ENCODE measurements at places on chromosomes 5 and 9.

GRCh38 chr5:179954434-179954833 is 46.7 kb upstream of the TBC1D9B start:
- no peak for DNase-seq

GRCh38 chr9:71302776-71303175 is 181.4 kb upstream of the TRPM3 start:
- DNase-seq: no peak

DNA sequence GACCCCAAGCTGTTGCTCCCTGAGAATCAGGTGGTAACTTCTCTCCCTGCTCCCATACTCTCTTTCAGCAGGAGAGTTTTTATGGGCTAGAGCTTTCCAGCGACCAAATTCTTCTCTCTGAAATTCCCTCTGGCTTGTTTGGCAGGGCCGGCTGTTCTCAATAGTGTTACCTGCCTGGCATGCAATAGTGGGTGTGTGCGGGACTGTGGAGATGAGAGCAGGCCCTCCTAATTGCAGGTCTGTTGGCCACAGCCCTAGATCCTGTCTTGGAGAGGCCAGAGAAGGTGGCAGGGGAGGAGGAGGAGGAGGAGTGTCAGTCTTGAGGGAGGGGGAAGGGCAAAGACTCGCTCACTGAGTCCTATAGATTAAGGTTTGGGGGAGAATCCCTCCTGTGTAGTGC is 29.5 kb downstream of the AQP7 start:
- no peak for DNase-seq

DNA sequence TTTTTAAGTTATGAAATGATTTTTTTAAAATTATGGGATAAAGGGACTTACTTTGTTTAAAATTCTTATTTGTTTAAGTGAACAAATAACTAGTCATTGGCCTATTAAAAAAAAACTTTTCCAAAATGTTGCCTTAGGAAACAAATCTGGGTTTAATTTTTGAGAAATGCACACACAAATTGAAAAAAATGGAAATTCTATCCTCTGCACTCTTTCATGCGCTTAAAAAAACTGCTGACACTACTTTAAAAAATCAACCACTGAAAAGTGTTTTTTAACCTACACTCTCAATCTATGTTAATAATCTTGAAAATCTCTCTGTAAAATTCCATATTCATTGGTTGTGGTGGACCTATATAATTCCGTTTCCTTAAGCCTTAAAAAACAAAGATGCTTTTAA is 163.4 kb upstream of the DAB2 start:
- no peak for DNase-seq

GRCh38 chr9:14547245-14548060 is 145.8 kb downstream of the ZDHHC21 start:
- DNase-seq: no peak

DNA sequence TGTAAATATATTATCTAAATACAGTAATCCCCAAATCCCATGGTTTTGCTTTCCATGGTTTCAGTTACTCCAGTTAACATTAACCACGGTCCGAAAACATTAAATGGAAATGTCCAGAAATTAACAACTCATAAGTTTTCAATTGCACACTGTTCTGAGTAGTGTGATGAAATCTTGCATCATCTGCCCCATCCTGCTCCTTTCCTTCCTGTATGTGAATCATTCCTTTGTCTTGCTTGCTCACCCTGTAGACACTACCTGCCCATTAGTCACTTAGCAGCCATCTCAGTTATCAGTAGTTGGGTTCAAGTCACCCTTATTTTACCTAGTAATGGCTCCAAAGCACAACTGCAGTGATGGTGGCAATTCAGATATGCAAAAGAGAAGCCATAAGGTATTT is 1568.5 kb upstream of the WWC1 start:
- no peak for DNase-seq

GRCh38 chr5:42887097-42887496 is 75.4 kb upstream of the SELENOP start:
- DNase-seq: no peak

DNA sequence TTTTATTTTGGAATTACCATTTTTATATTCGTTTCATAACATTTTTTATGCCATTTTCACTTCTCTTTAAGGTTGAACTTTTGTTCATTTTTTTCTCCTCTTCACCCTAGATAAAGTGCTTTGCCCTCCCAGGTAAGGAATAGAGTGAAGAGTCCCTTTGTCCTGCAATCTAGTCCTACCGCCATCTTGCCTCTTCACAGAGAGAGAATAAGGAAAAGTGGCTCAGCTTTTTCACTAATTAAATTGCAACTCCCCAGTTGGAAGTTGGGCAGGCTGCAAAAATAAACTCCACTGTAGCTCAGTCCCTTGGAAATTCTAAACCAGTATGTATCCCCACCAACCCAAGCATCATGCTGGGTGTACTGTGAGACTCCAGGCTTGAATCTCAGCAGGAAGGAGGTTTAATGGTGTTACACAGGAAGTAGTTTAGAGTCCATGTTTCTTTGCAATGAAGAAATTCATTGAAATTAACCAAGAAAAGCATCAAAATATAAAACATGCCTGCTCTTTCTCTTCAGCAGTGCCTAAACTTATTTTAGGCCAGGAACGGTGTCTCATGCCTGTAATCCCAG is 60.3 kb upstream of the PCSK1 start:
- DNase-seq: no peak

GRCh38 chr9:16291921-16292320 is 578.5 kb downstream of the BNC2 start:
- DNase-seq: no peak

- no peak for DNase-seq
Measured at GRCh38 chr5:2767089-2767488, 15.6 kb upstream of the IRX2 start.

DNA sequence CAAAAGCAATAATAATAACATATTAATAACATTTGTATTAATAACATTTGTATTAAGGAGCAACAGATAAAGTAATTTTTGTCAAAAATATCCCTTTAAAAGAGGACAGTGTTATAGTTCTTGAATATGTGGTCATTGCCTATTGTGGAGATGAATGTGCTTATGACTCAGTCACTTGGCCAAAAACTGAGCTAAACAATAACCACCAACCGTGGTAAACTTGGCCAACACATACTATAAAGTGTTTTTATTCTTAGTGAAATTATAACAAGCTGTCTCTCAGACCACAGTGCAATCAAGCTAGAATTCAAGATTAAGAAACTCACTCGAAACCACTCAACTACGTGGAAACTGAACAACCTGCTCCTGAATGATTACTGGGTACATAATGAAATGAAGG is 159.2 kb upstream of the PLPPR1 start:
- no peak for DNase-seq

GRCh38 chr5:52787600-52788504 is at the start of the genes ITGA1 and PELO:
Gene ITGA1 (plus strand): TSS chr5:52787916. CDS start chr5:52788354, 438 bp downstream.
Gene PELO (plus strand): TSS chr5:52787916. CDS start chr5:52800395, 12,479 bp downstream.
- no peak for DNase-seq

DNA sequence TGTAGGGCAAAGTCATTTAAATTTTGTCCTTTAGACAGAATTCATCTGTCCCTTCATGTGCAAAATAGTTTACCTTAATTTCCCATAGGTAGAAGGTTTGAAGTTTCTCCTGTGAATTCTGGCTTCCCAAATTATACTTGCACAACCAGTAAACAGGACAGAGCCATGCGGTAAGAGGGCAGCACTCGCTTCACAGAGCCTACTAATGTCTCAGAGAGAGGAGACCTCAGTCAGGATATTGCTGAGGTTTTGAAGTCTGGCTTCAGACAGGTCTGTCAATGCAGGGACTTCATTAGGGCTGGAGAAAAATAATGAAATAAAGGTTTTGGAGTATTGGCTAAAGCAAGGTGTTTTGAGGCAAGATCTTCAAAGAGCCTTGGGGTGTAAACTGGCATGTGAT is 91.4 kb downstream of the ANXA1 start:
- no peak for DNase-seq

DNA sequence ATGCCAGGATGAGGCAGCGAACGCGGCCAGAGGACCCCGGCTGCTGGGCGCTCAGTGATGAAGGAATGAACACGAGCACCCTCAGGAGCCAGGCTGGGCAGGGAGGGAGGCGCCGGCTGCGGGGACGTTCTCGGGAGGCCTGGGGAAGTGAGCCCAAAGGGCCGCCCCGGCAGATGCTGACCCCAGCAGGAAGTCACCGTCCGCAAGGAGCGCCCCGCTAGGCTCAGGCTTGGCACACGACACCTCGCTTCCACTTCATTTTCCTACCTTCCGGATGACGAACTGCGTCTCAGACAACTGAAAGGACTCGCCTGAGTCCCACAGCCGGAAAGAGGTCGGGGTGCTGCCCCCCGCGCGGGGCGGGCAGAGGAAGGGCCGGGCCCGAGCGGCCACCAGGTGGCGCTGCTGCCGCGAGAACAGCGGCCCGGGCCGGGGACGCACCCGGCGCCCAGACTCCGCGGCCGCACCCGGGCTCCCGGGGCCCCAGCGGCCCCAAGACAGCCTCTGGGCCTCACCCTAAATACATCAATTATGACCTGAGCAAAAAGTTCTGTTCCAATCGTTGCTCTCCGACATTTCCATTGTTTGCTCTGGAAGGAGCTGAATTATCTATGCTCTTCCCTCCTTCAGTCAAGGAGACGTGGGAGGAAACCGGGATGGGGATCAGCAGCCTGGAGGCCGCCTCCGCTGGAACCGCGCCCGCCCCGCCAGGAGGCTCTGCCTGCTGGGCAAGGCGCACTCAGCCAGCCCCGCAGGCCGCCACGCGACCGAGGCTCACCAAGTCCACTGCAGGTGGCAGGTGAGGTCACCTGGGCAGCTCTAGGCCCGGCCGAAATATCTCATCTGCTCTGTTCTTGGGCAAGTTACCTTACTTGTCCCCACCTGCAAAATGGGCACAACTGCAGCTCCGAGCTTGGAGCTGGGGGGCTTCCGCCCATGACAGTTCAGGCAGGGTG is 107.0 kb downstream of the ZNF354C start:
- DNase-seq: no peak

DNA sequence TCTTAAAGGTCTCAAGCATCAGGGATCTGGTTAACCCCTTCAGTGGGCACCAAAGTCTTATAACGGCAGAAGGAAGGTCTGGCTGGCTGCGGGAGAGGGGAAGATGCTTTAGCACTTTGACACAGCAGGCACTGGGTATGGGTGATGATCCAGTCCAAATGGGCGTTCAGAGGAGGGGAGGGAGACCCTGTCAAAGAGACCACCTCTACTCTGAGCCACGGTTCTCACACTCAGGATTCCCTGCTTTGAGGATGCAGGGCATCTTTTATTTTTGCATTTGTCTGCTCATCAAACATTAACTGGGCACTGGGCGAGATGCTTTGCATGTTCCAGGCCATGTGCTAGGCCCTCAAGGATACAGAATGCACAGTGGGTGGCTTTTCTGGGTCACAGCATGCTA is 204.0 kb downstream of the DAB2IP start:
- no peak for DNase-seq

- no peak for DNase-seq
Measured at GRCh38 chr5:78397831-78398230, 37.4 kb downstream of the SCAMP1 start.

DNA sequence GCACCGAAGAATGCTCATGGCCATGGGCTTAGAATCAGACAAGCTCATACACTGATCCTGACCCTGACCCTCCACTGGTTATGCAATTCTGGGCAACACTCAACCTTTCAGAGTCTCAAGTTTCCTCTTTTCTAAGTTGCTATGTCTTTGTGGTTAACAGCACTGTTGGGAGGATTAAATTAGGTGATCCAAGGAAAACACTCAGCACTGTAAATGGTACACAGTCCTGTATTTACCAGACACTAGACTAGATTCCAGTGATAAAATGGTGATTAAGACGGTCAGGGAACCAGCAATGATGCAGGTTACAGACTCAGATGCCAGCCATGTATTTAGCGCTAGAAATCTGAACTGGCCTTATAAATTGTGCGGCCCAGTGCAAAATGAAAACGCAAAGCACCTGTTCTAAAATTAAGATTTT is 8.1 kb downstream of the ARL15 start:
- no peak for DNase-seq

- DNase-seq: no peak
Measured at GRCh38 chr9:132241840-132242620, 80.2 kb downstream of the NTNG2 start.

GRCh38 chr9:106707291-106707690 is 155.7 kb upstream of the ZNF462 start:
- no peak for DNase-seq

- DNase-seq: no peak
Measured at GRCh38 chr5:1999794-2000193, 117.1 kb upstream of the IRX4 start.

DNA sequence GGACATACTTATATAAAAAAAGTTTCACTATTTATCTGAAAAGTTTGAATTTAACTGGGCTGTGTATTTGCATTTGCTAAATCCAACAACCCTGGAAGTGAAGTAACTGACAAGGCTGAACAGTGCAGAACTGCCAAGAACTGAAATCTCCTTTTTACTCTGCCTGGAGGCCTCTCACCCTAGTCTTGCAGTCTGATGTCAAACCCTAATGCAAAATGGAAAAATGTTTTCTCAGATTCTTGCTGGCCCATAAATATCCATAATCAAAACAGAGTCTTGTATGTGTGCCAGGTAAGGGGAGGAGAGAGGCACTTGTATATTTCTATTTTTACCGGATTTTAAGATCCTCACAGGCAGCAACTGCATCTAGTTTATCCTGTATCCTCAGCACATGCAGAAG is 432.7 kb upstream of the KLF4 start:
- DNase-seq: no peak

GRCh38 chr9:69542942-69543704 is 129.0 kb downstream of the APBA1 start:
- no peak for DNase-seq

GRCh38 chr5:14675865-14676300 is 11.4 kb downstream of the OTULIN start:
- DNase-seq: no peak

DNA sequence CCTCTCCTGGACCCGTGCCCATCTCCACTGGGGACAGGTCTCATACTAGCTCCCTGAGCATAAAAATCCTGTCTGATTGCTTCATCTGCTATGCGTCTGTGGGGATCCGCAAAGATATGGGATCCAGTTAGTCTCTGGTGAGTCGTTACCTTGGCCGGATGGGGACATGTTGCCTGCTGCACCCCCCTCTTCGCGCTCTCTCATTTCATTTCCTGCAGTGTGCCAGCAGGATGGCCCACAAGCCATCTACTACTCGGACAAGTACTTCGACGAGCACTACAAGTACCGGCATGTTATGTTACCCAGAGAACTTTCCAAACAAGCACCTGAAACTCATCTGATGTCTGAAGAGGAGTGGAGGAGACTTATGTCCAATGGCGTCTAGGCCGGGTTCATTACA is 17.0 kb upstream of the CEP78 start:
- no peak for DNase-seq

- no peak for DNase-seq
Measured at GRCh38 chr9:99128133-99128406, 23.2 kb downstream of the TGFBR1 start.

DNA sequence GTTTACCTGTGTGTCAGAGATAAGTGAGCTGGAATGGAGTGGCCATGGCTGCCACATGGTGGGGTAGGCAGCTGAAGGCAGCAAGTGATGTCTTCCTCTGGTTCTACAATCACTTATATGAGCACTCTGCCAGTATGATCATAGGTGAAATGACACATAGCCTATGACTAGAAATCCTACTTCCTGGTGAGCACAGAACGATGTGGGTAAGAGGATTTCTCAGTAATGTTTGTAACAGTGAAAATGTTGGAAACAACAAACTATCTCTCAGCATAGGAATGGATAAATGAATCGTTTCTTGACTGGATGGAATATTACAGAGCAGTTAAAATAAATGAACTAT is 187.0 kb upstream of the S1PR3 start:
- DNase-seq: no peak

Measured in DMS 273 treated with DMSO at 0.1 percent for 48 hours (cell line).